Stimulated activated CD4-positive, alpha-beta T cell treated with anti-CD3 and anti-CD28 coated beads, Interleukin-2, amount 100 ng/mL, for 48 hours (primary cell): ENCODE measurements at places on chromosomes 3 and 15.
A peak's percentile ranks its signal among the peaks of the same experiment; 100 is the strongest.

DNA sequence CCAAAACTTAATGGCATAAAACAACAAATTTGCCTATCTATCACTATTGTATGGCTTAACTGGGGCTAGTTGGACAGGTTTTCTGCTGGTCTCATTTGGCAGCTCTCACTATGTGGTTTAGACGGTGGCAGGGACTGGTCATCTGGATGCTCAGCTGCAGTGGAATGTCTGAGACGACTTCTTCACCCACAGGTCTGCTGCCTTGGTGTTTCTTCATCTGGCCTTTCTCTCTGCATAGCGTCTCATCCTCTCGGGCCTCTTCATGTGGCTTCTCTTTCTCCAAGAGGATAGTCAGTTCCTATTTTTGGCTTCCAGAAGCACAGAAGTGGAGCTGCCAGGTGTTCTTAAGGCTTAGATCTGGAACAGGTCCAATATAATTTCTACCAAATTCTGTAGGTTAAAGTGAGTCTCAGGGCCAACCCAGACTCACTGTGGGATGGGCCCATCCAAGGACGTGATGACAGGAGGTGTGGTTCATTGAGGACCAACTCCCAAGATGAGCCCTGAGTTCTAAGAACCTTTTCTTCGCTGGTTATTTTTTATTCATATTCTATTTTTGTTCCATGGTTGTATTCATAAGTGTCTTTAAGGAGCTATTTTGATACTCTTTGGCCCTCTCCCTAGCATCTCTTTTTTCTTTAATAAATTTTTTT lies 18.6 kb downstream of the UBE2Q2 start:
- no peak for DNase-seq

- no peak for DNase-seq
These were observed 44.5 kb downstream of the GBE1 start for GRCh38 chr3:81716870-81717509.

GRCh38 chr15:31481142-31481541 lies 154.5 kb downstream of the KLF13 start:
- no peak for DNase-seq

- DNase-seq = no peak
These were observed 10.1 kb downstream of the CLDND1 start for GRCh38 chr3:98512576-98512975.

- no peak for DNase-seq
These were observed 8.7 kb upstream of the ST6GAL1 start for GRCh38 chr3:186921578-186921977.

- DNase-seq = no peak
These were observed 11.9 kb downstream of the CFAP161 start for GRCh38 chr15:81146006-81146405.

- peak; percentile 19 for DNase-seq
These were observed 2.2 kb upstream of the HES1 start for GRCh38 chr3:194133661-194134230.

DNA sequence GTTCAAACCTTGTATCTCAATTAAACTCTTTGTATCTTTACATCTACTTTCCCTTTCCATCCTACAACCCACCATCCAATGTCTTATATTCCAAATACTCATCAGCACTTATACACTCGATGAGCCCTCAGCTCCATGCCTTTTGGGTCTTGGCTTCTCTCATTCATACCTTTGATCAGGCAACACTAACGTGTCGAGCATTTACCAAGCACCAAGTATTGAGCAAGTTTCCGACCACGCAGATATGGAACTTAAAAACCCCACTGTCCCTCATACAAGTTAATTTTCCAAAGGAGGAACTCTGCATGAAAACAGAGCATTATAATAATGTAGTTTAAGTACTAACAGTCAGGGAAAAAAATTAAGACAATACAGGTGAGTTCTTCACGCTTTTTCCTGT lies 102.8 kb downstream of the IL1RAP start:
- no peak for DNase-seq

GRCh38 chr15:39798382-39798781 lies 15.7 kb upstream of the FSIP1 start:
- DNase-seq = no peak

- DNase-seq = no peak
These were observed 15.8 kb upstream of the KCNMB3 start for GRCh38 chr3:179266701-179267211.

- no peak for DNase-seq
These were observed 41.8 kb downstream of the IL5RA start for GRCh38 chr3:3068358-3068881.

- DNase-seq = no peak
These were observed 22.6 kb upstream of the RBP1 start for GRCh38 chr3:139561959-139562676.

- DNase-seq = no peak
These were observed 95.0 kb upstream of the HACD2 start for GRCh38 chr3:123679712-123680386.

- DNase-seq = no peak
These were observed 982.8 kb upstream of the ROBO1 start for GRCh38 chr3:80750637-80751036.

- no peak for DNase-seq
These were observed 96.4 kb downstream of the FNDC3B start for GRCh38 chr3:172135820-172136219.

GRCh38 chr3:69282181-69282580 lies 103.7 kb downstream of the FRMD4B start:
- peak; percentile 44 for DNase-seq

GRCh38 chr3:47098910-47099309 lies 65.0 kb downstream of the SETD2 start:
- DNase-seq = no peak

DNA sequence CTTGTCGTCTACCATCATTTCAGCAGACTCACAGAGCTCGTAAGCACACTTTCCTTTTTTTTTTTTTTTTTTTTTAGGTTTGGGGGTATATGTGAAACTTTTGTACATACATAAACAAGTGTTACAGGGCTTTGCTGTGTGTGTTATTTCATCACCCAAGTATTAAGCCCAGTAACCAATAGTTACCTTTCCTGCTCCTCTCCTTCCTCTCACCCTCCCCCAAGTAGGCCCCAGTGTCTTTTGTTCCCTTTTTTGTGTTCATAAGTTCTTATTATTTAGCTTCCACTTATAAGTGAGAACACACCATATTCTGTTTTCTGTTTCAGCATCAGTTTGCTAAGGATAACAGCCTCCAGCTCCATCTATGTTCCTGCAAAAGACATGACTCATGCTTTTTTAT lies 746.8 kb downstream of the GRM7 start:
- no peak for DNase-seq

- no peak for DNase-seq
These were observed 108.8 kb downstream of the DLG1 start for GRCh38 chr3:197189623-197190022.

GRCh38 chr3:30655187-30655812 lies 48.9 kb downstream of the TGFBR2 start:
- DNase-seq = no peak

GRCh38 chr3:135155228-135155627 lies 360.2 kb downstream of the EPHB1 start:
- no peak for DNase-seq

GRCh38 chr3:88195951-88196434 lies 46.2 kb downstream of the C3orf38 start:
- peak; percentile 10 for DNase-seq

GRCh38 chr3:160099834-160100233 lies 111.2 kb downstream of the IL12A start:
- DNase-seq = no peak

- no peak for DNase-seq
These were observed 223.4 kb downstream of the NR2F2 start for GRCh38 chr15:96553931-96554330.

DNA sequence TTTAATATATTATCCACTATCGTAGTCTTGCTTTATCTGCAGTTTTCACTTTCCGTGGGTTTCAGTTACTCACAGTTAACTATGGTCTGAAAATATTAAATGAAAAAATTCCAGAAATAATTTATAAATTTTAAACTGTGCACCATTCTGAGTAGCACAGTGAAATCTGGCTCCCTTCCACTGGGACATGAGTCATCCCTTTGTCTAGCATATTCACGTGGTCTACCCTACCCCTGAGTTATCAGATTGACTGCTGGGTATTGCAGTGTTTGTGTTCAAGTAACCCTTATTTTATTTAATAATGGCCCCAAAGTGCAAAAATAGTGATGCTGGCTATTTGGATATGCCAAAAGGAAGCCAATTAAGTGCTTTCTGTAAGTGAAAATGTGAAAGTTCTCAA lies 539.5 kb upstream of the AGTR1 start:
- DNase-seq = no peak

DNA sequence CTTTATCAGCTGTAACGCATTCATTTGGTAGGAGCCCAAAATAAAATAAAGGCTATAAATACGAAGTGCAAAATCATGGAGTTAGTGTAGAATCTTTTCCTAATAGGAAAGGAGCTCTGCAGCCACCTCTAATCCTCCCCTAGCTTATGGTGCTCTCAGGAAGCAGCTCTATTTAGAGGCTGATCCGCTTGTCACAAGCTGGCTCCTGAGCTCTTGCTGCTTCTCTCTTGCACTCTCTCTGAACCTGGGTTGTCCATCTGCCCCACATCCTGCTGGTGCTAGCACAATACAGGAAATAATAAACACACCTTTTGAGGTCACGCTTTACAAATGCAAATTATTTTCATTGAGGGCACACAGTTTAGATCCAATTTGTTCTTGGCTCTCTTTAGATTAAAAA lies 37.3 kb upstream of the BFSP2 start:
- DNase-seq = no peak

GRCh38 chr3:63980830-63981498 lies 42.3 kb downstream of the PSMD6 start:
- no peak for DNase-seq

DNA sequence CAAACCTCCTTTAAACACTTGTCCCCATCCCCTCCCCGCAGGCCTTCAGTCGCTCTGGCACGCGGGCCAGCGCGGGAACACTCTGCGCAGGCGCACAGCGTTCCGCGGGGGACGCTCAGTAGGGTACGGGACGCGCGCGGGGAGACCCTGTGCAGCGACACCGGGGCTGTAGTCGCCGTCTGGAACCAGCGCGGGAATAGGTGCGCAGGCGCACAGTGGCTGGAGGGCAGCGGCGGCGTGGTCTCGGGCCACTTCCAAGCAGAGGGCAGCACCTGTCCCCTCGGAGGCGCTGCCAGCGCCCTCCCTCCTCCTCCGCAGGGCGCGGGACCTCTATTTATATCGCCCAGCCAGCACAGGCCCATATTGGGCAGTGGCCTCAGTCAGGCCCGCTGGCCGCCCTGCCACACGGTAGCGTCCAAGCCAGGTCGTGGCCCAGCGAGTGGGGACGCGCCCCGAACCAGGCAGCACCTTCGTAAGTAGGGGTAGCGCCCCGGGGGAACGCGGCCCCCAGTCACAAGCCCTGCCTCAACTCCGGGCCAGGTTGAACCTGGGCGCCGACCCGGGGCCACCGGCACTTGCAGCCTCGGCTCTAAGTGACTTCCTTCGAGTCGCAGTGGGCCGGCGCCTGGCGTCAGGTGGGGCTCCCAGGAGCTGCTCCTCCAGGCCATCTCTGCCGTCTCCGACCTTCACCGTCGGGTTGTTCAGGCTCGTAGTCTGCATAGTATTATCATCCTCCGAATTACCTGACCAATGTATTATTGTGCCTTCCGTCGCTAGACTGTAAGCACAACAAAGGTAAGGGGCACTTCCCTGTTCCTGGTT lies at the start of gene KBTBD12:
Gene KBTBD12, plus strand, starts transcription at position 118 of the 822 bp plus-strand sequence. CDS start 7,830 bp downstream, outside the sequence.
- DNase-seq = no peak

DNA sequence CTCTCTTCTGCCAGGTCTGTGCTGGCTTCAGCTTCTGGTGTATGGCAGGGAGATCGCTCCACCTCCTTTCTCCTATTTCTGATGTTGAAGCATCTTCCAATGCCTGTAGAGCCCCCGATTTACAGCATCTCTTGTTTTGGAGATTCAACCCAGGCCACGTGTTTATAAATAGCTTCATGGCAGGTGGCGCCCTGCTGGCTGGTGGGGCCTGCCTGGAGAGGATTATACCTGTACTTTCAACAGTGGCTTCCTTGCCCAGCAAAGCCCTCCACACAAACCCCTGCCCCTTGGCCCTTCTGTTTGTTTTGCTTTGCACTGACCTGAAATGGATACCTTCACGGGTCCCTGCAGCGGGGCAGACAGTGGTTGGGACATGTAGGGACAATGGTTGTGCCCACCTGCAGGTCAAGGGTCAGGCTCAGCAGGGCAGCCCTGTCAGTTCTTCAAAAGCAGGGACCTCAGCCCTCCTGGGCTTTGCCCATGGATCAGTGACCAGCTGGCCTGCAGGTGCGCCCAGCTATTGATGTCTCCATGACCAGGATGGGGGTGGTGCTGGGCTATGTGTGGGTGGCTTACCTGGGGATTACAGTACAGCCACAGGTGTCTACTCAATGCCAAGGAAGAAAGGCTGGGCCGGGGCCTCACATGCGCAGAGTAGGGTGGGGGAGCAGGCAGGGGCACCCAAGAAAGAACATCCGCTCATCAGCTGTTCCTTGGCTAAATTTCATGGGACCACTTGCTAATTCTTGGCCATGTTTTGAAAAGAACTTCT lies 112.7 kb upstream of the PRR23C start:
- DNase-seq = no peak

GRCh38 chr3:19093084-19093483 lies 55.2 kb upstream of the KCNH8 start:
- no peak for DNase-seq

GRCh38 chr3:115226844-115227445 lies 79.9 kb upstream of the ZBTB20 start:
- no peak for DNase-seq

- no peak for DNase-seq
These were observed 117.3 kb upstream of the FLNB start for GRCh38 chr3:57890874-57891273.

GRCh38 chr15:75182187-75183131 lies 19.2 kb upstream of the C15orf39 start:
- DNase-seq = no peak

GRCh38 chr3:155889952-155890351 lies 19.5 kb downstream of the GMPS start:
- DNase-seq = no peak

DNA sequence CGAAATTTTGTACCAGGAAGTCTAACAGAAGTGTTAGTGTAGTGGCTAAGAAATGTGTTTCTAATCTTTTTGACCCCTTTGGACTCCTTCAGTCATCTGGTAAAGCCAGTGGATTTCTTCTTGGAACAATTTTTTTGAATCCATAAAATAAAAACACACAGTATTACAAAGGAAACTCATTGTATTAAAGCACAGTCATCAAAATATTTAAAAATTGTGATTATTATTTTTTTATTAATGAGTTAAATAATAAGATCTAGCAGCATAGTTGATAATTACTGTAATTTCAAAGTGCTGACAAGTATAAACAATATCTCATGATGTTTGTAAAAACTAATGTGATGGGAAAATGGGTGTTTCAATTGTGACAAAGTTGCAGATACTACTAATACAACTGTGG lies 72.2 kb upstream of the LRRC3B start:
- no peak for DNase-seq

- DNase-seq = no peak
These were observed 61.8 kb downstream of the RUBCN start for GRCh38 chr3:197674741-197675562.
